Activated T-helper 1 cell treated with anti-CD3 and anti-CD28 coated beads, Interleukin-12 subunit alpha, Interleukin-12 subunit beta, Interleukin-2, Interleukin-4 antibody, amounts not matched to agents 30 ng/mL and 10 ng/mL and 1 ng/mL, durations not matched to agents 14 hours and 24 hours and 36 hours (primary cell): ENCODE measurements at places on chromosomes 13 and 19.

DNA sequence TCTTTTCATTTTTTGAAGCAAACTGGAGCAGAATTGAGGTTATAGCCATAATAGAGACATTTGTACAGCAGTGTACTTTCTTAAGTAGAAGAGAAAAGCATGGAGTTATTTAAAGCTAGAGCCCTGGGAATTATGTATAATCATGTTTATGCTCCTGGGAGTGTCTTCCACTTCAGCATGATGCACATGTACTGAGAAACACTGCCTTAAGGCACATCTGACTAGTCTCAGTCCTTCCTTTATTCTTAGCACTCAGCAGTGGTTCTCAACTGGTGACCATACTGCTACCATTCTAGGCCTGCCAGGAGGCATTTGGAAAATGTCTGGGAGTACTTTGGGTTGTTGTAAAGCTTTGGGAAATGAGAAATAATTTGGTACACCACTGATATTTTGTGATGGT, 45.8 kb downstream of the VWA8 start:
- H3K4me3 ChIP-seq = no peak overlapping the region
- DNase-seq = no peak
- no peak overlapping the region for H3K27ac ChIP-seq

DNA sequence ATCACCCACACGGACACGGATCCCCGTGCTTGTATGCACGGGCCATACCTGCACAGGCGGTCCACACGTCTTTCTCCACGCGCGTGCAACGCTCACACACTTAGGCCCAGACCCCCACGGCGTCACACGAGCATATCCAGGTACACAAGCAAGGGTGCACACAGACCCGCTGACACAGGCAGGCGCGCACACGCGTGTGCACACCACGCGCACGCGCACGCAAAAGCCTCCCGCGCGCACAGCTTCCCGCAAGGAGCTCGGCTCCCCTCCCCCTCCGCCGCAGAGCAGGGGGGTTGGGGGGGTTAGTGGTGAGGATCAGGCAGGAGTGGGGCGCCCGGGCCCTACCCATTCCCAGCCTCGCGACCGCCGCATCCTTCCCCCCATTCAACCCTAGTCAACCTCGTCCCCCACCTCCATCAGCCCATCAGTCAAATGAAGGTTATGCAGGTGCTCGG, 407 bp downstream of the RAB3A start:
- H3K27ac ChIP-seq = peak overlapping the region; percentile 86
- peaks cover under 1% of the 10 kb centered on the region for H3K27me3 ChIP-seq
- H3K36me3 ChIP-seq = peaks cover 6% of the 10 kb centered on the region
- H3K4me1 ChIP-seq = peaks cover 18% of the 10 kb centered on the region
- no peak for DNase-seq
- peak overlapping the region; percentile 95 for H3K4me3 ChIP-seq

DNA sequence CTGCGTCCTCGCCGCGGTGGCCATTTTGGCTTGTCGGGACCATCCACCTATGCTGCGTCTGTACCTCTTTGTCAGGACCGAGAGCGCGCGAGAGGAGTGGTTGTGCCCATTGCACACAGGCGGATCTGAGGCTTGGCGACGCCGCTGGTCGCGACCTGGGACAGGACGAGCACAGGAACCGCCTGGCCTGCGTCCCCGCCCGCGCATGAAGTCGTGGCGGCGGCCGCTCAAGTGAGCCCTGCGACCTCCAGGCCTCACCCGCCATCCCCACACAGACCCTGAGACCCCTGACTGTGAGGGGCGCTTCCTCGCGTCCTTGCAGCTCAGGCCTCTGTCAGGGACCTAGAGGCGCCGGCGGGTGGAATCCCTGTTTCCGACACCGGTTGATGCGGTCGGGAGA, 16.8 kb downstream of the ZNF586 start:
- peaks cover 53% of the 10 kb centered on the region for H3K36me3 ChIP-seq
- H3K4me1 ChIP-seq = peaks cover 14% of the 10 kb centered on the region
- no peak overlapping the region for H3K4me3 ChIP-seq
- H3K27me3 ChIP-seq = no peaks in the 10 kb centered on the region
- no peak overlapping the region for H3K27ac ChIP-seq

- no peak overlapping the region for H3K27ac ChIP-seq
- H3K4me3 ChIP-seq = no peak overlapping the region
- H3K27me3 ChIP-seq = no peaks in the 10 kb centered on the region
- DNase-seq = no peak
Measured at GRCh38 chr19:6475321-6476108, 6.1 kb downstream of the DENND1C start.

- DNase-seq = no peak
- peaks cover 50% of the 10 kb centered on the region for H3K4me1 ChIP-seq
- H3K27ac ChIP-seq = peak overlapping the region; percentile 3
- peaks cover 4% of the 10 kb centered on the region for H3K36me3 ChIP-seq
- peaks cover 33% of the 10 kb centered on the region for H3K27me3 ChIP-seq
- no peak overlapping the region for H3K4me3 ChIP-seq
Measured at GRCh38 chr19:38561658-38562057, 56.1 kb downstream of the MAP4K1 start.

- H3K4me3 ChIP-seq = no peak overlapping the region
- peaks cover 5% of the 10 kb centered on the region for H3K36me3 ChIP-seq
- peaks cover 62% of the 10 kb centered on the region for H3K4me1 ChIP-seq
Measured at GRCh38 chr13:41056194-41056593, 5.1 kb upstream of the WBP4 start.

DNA sequence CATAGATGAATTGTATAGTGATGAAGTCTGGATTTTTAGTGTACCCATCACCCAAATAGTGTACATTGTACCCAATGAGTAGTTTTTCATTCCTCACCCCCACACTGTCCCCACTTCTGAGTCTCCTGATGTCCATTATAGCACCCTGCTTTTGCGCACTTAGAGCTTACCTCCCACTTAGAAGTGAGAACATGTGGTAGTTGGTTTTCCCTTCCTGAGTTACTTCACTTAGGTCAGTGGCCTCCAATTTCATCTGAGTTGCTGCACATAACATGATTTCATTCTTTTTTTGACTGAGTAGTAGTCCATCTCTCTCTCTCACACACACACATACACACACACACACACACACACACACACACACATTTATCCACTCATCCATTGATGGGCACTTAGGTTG, 43.2 kb upstream of the ALOX5AP start:
- H3K4me3 ChIP-seq = no peak overlapping the region
- H3K27ac ChIP-seq = no peak overlapping the region
- no peak for DNase-seq
- peaks cover 26% of the 10 kb centered on the region for H3K4me1 ChIP-seq
- H3K36me3 ChIP-seq = no peaks in the 10 kb centered on the region

- no peak overlapping the region for H3K27ac ChIP-seq
- peaks cover 3% of the 10 kb centered on the region for H3K27me3 ChIP-seq
- H3K4me3 ChIP-seq = no peak overlapping the region
- DNase-seq = no peak
- H3K36me3 ChIP-seq = no peaks in the 10 kb centered on the region
Measured at GRCh38 chr13:27497563-27498230, 47.3 kb upstream of the MTIF3 start.
